Substantia nigra (tissue), 51 donors: ENCODE measurements at places on chromosomes 3 and 15.

DNA sequence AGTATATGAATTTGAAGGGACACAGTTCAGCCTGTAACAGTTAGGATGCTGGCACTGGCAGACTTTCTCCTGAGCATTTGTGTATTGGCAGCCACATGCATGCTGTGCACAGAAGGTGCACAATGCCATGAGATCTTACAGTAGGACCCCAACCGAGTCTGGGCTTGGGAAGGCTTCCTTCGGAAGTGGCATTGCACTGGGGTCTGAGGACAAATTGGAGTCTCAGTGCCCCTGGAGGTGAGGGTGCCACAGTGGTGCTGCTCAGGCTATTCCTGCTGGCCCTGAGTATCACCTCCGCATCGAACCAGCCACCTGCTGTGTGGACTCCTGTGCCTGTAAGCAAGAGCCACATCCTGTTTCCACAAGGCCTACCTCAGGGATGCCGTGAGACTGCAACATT, 99.5 kb downstream of the DNAJB8 start:
- no peak for DNase-seq

- DNase-seq = peak; percentile 2
Observed at GRCh38 chr3:172716476-172716875, 5.6 kb upstream of the NCEH1 start.

DNA sequence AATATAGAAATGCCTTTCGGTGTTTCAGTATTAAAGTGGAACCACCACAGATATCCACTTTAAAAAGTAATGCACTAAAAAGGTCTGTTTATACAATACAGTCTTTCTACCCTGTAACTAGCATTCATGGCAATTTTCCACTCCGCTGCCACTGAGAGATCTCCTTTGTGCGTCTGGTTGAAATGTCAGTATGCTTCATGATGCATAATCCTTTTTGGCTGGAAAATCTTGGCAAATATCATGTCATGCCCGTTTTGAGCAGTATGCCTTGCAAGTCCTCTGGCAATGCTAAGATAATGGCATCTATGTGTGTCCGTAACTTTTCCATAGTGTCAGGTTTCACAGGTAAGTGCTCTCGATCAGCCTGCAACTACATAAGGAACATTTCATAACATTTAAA, 30.8 kb upstream of the ARF4 start:
- DNase-seq = peak; percentile 5

- DNase-seq = no peak
Observed at GRCh38 chr3:26894443-26894842, 271.9 kb downstream of the LRRC3B start.

GRCh38 chr3:109532257-109533216, 195.2 kb upstream of the DPPA4 start:
- DNase-seq = no peak

DNA sequence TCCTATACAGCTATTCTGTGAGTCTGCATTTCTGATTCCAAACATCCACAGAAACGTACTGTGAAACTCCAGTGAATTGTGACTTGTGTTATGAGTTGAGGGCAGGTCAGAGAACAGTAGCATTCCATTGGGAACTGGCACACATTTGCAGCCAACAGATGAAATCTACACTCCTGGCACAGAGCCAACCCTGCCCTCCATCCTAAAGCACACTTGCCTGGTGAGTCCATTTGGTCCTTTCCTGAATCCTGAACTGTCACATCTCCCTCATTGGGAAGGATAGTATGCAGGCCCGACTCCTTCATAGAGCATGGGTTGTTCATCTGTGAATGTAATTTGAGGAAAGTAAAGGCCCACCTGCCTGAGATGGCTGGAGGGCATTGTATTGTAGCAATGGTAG, 314.3 kb upstream of the RASGRP1 start:
- DNase-seq = no peak

- DNase-seq = peak; percentile 21
Observed at GRCh38 chr3:195240939-195241338, 30.0 kb downstream of the XXYLT1 start.

DNA sequence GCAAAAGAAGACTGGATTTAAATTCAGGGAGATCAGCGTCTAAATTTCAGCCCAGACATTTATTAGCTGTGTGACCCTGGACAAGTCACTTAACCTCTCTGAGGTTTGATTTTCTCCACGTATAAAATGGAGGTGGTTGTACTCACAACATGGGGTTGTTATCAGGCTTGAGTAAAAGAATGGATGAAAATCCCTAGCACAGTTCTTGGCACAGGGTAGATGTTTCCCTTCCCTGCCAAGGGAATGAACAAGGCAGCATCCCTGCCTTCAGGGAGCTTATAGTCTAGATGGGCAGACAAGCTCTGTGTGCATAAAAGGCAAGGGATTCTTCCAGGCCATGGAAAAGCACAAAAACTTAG, 50.2 kb upstream of the MRPS22 start:
- no peak for DNase-seq

- no peak for DNase-seq
Observed at GRCh38 chr3:29067007-29067406, 213.9 kb upstream of the RBMS3 start.

GRCh38 chr15:26766262-26766661, 6.6 kb downstream of the GABRB3 start:
- no peak for DNase-seq

GRCh38 chr3:124781476-124782376, 51.5 kb downstream of the UMPS start:
- DNase-seq = no peak

DNA sequence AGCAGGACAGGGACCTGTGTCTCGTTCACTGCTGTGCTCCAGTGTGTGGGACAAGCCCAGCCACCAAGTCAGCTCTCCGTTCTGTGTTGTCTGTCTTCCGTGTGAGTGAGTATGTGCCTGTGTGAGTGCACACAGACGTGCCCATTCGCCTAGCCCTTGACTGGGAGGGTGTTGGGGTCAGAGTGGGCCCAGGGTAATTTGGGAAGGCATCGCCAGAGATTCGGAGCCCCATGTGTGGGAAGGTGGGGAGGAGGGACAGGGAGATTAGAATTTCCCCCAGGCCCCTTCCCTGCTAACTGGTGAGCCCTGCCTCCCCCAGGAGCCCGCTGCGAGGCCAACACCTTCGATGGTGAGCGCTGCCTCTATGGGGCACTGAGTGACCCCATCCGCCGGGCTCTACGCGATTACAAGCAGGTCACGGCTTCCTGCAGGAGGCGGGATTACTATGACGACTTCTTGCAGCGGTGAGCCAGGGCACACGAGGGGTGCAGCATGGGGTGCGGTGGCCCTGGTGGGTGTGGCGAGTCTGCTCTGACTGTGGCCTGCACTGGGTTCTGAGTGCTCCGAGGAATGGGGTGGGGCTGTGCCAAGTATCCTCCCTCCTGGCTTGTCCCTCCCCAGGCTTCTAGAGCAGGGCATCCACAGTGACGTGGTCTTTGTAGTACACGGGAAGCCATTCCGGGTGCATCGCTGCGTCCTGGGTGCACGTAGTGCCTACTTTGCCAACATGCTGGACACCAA, 3.1 kb downstream of the ABTB1 start:
- no peak for DNase-seq

GRCh38 chr15:58227706-58228543, 89.7 kb downstream of the AQP9 start:
- peak; percentile 28 for DNase-seq

DNA sequence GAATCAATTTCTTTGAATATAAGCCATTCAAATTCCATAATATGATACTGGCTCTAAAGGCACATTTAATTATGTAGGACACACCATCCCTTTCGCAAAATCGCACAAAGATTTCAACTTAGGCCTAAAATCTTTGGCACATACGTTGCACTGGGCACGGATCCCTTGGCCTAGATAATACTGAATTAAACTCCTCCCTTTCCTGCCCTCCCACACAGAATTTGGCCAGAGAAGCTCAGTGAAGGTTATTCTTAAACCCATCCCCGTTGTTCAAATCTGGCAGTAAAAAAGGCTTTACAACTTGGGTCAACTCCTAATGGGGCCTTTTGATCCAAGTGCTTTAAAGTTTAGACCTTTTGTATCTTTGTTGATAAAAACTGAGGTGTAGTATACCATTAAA, 247.2 kb downstream of the PTPRG start:
- DNase-seq = no peak

DNA sequence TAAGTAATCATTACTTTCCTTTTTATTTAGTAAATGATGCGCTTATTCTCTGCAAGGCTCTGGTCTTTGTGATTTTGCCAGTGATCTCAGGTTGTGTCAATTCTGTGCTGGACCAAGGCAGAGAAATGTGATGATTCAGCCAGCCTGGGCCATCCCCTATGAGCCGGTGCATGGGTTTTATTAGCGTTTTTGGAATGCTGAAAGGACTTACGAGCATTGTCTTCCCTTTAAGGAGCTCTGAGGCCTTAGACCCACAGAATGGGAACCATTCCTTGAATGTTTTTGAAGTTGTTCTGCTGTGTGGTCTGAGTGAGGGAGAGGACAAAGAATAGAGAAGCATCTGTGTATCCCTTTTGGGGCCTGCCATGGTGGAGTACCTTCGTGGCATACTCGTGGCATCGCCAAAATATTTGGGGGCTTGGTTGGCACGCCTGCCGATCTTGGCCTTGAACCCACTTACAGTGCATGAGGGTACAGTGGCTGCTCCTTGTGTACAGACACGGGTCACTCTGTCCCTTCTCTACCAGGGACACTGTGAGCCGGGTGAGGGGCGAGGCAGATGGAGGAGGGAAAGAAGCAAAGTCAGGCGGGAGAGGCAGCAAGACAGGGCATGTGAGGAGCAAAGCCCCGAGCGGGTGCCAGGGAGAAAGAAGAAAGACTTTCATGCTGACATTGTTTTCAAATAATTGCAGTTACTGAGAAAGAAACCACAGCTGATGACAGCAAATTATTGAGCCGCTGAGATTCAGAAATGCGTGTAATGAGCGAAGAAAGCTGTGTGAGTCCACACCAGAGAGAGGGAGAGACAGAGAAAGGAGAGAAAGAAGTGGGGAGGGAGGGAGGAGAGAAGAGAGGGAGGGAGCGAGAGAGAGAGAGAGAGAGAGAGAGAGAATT, 269.4 kb upstream of the RGMA start:
- no peak for DNase-seq

GRCh38 chr3:71585887-71586809, 2.6 kb upstream of the FOXP1 start:
- no peak for DNase-seq

DNA sequence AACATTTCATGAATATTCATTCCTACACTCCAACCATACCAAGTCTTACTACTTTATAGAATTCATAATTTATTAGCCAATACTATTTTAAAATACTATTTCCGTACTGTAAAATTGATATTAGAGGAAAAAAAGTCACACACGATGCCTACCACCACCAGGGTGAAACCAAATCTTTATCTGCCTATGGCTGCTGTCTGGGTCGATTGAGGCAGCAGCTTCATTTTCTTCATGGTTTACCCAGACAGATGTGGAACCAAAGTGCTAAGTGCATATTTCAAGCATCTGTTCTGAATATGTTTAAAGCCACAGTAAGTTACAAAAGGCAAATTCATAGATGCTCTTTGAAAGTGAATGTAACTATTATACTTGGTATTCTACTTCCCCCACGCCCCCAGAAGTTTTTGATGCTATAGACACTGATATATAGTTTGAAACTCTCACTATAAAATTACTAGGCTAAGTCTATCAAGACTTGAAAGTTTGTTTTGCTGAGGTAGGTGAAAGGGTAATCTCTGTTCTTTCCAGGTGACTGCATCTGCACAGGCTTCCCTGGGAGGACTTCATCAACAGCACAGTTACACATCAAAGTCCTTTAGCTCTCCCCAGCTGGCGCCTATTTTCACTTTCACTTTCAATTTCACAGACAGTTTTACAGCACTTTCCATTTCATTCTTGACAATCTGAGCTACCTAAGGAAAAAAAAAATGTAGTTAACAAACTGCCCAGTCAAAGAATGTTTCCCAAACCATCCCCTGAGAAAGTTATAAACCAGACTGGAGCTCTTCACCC, 113.9 kb downstream of the POLQ start:
- no peak for DNase-seq

DNA sequence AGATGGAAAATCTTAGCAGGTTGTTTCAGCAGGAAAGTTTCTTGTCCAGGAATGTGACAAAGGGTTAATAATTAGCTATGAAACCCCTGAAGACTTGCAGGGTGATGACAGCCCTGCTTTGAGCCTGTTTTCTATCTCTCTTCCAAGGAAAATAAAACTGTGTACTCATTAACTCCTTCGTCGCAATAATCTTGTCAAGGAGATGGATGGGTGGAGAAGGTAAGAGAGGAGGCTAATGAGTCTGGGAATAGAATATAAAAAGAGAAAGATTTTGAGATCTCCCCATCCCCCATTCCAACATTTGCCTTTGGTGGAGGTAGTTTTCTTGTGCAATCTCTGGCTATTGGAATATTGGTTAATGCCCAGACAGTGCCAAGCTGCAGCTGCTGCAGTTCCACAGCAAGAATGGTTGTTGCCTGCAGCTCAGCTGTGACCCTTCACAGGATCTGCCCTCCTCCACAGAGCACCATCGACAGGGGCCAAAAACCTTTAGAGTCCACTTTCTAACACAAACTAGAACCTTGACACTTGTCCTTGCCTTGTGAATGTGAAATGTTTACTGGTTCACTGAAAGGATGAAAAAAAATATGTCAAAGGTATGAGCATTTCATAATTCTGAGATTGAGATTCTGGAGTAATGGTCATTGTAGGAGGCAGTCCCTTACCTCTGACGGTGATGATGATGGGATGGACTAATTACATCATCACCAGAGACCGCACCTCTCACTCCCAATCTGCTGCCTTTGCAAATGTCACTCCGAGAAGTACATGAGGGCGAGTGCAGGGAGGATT, 4.2 kb upstream of the LRIG1 start:
- DNase-seq = no peak

DNA sequence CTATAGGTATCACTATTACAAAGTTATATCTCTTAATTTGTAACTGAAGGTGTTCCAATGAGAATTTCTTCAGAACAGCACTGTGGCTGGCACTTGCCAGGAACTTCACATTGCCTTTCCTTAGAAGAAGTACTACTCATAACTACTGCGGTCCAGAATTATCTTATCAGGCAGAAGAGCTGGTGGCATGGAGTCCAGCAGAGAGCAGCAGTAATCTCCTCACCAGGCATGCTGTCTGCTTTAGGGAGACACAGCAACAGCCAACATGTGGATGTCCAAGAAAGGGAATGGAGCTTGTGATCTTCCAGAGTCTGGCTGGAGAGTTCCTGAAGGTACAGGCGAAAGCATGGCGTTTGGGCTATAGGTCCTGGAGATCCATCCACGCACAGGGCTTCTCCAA, 919.7 kb upstream of the NR2F2 start:
- DNase-seq = no peak

DNA sequence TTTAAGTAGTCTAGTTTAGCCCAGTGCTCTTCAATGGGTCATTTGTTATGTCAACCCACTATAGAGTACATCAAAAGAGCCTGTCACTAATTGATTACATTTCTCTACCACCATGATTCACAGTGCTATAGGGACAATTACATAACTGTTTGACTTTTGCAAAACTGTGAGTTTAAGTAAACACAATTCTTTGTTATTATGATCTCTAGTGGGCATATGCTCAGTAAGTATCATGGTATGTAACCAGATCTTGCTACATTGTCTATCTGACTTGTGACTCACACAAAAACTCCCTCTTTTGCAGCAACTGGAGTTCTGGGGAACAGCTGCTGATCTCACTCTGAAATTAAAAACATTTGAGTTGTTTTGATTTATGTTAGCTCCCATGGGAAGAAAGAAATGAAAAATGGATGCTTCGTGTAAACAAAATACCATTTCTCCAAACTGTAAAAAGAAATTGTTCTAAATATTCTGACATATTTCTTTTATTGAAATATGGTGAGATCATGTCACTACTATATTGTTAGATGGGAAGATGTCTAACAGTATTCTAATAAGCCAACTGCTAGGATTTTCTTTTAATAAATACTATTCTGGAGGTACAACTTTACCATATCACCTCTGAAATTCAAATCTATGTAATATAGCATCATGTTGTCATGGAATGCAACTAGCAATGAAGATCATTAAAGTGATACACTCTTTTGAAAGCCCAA, 470.4 kb downstream of the ROBO1 start:
- no peak for DNase-seq
